Naive B cell (primary cell): ENCODE measurements at places on chromosomes 7 and 10.

- DNase-seq, result no peak
Measured at GRCh38 chr7:130957137-130957513, 223.1 kb upstream of the KLF14 start.

DNA sequence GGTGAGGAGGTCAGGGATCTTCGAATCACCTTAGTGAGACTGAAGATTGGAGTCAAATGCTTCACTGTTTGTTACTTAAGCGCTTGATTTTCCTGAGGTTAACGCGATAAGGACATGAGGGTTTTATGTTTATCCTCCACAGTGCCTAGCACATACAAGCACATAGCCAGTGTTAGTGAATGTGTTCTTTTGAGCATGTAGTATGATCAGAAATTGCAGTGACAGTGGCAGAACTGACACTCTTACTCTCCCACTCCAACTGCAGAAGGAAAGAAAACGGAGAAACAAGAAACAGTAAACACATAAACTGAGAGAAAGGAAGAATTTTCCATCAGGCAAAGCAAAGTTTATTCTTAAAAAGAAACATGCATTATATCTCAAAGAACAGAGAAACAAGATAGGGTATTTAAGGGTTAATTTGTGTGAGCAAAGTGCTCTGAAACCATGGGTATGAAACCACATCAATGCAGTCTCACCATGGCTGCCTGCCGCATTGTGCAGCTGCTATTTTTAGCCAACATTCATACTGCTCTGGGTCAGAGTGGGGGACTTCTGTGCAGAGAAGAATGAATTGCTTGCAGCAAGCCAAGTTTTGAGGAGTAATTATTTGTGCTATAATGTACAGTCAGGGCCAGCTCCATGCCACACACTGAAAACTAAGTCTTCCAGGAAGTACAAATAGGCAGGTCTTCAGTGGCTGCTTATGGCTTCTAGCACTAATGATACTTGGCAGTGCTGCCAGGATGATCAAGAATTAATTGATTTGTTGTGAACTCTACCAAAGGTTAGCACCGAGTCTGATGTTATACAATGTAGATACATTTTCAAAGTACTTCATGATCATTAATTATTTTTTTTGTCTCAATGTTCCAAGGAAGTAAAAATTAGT, 152.0 kb downstream of the MACC1 start:
- no peak for DNase-seq

DNA sequence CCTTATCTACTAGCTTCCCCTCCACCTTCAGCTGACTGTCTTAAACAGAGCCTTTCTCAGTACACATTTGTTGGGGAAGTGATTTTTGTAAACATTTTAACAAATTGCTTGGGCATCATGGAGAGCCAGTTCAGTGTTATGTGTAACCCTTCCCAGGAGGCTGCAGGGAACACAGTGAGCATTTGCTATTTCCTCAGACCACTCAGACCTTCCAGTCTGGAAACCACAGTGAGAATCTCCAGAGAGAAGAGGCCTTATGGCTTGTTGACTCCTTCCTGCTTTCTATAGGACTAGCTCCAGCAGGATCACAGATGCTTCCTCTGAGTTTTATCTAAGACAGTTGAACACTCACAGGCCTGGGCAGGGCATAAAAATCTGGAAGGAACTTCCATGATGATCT, 409.8 kb upstream of the NPVF start:
- no peak for DNase-seq

GRCh38 chr10:121694966-121695643, 96.9 kb upstream of the FGFR2 start:
- no peak for DNase-seq

DNA sequence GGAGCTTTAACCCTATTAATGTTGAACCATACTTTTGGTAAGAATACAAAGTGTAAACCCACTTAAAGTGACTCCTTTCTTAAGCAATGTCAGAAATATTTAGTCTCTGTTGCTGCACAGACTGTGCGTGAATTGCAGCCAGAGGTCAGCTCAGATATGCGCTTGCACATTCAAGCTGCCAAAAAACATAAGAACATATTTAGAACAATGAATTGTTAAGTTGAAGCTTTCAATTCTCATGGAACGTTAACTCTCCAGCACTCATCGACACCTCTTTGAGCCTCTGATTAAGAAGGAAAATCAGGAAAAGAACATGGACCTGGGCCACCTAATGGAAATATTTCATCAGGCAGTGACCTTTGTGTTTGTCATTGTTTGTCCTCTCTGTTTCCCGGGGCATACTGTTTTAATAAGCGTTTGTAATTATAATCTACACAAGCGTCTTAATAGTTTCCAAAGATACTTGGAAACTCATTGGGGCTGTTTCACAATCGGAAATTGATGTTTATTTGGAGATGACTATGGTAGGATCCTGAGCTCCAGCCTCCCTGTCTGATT, 193.0 kb upstream of the CELF2 start:
- no peak for DNase-seq

- DNase-seq, result no peak
Measured at GRCh38 chr7:151506901-151507382, 12.8 kb downstream of the RHEB start.

DNA sequence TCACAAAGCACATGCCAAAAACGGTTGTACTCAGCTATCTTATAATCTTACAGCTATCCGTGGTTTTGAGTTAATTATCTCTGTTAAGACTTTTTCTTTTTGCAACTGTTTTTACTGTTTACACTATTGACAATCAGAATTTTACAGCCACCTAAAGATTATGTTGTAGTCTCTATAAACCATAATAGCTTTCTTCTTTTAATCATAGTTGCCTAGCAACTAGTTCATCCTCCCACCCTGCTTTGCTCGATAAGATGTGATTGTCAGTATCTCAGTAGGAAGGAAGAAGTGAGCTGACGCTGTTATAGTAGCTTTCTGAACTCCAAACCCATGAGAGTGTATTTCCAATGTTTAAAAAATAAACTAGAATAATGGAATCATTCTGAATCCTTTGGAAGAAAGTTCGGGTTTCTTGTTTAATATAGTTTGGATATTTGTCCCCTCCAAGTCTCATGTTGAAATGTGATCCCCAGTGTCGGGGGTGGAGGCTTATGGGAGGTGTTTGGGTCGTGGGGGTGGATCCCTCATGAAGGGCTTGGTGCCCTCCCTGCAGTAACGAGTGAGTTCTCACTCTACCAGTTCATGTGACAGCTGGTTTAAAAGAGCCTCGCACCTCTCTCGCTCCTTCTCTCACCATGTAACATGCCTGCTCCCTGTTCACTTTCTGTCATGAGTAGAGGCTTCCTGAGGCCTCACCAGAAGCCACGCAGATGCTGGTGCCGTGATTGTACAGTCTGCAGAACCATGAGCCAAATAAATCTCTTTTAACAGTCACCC, 68.1 kb downstream of the SVOPL start:
- DNase-seq, result no peak

DNA sequence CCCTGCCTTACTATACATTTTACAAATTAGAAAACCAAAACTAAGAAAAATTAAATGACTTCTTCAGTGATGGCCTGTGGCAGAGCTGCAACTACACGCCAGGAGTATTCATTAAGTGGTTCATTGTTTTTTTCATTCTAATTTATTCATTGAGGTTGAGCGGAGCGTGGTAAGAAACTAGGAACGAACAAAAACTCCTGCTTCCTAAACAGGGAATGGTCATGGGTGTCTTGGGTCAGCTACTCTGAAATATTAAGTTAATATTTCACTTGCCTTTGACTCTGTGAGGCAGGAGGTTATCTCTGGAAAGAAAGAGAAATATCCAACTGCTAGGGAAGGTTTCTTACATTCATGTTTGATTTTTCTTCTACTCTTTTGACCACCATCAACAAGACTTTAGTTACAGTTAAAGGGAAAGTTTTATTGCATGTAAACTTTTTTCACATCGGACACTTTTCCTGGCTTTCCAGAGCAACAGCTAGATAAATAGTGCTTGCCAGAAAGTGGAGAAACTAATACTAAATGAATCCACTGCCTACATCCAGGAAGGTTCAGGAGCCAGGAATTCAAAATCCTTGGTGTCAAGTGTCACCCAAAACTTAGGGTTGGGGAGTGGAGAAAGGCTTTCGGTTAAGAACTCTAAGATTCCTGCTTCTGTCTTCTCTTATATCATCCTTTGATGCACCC, 896 bp upstream of the GNG11 start:
- DNase-seq, result no peak

DNA sequence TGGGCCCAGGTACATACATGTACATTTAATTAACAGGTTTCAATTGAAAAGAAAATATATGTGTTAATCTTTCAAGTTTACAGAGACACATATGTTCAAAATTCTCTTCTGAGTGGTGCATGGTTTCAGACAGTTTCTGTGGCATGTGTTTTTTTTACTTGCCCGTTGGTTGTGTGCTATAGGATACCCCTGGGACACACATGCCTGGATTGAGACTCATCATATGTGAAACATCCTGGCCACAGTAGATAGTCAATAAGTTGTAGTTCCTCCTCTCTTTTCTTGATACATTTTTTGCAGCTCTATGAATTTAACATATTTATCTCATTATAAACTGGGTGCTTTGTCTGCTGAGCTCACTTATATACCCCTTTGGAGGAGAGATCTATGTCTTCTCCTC, 207.8 kb upstream of the CTBP2 start:
- no peak for DNase-seq

DNA sequence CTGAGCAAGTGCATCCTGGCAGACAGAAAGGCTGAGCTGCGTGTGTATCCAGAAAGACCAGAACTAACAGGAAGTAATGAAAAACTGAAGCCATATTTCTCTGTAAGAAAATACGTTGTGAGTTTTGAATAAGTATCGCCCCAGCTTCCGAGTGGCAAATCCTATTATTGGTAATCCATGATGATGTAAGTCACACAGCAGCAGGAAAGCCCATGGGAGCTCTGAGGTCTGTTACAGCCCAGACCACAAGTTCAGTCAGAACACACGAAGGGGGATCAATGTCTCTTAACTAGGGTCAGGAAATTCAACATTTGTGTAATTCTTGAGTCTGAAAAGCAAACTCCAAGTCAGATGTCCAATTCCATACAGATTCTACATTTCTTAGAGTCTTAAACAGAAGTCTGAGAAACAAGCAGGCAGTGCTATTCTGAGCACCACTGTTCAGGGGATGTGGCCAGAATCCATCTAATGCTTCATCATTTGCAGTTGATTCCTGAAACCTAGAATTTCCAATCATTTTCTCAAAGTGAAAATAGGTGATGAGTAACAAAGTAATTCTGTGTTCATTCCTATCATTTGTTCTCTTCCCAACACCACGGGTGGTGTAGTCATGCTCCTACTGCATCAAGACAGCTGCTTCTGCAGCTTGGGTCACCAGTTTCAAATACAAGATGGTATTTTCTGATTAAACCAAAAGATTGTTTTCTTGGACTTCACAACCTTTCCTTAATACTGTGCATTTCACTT, at the start of gene LRIT2:
Gene LRIT2, minus strand, starts transcription at position 118 of the 747 bp plus-strand sequence. Its CDS starts 24 bp downstream, at position 94.
- DNase-seq, result no peak

DNA sequence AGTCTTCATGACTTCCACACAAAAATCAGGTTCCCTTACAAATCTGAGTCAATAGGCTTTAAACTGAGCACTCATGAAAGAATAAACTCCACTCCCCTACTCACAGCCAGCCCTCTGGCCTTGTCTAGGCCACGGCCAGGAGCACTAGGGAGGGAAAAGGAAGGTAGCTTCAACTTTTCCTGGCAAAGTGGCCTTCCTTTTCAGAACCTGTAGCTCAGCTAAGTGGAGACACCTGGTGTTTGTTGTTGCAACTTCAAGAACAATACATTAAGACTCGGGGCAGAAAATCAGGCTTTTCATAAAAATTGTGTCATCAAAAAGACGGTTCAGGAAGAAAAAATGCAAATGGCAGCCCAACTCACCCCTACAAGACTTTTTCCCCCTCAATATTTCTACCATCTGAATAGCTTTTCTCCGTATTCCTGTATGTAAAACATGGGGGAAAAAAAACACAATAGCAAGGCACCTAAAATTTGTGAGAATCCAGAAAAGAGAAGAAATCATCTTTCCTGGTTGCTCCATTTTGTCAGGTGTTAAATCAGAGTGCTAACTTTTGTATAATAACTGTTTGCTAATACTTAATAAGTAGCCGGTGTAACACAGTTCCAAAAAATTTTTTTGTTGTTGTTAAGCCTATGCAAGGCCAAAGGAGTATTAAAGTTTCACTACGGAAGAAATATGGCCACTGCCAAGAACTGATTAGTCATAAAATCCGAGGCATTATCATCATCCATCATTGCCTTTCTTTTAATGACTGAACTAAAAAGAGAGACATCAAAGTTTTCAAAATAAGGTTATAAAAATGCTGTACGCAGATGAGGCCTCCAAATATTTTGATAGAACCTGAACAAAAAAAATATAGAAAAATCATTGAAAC, 66.2 kb upstream of the ARID5B start:
- no peak for DNase-seq

DNA sequence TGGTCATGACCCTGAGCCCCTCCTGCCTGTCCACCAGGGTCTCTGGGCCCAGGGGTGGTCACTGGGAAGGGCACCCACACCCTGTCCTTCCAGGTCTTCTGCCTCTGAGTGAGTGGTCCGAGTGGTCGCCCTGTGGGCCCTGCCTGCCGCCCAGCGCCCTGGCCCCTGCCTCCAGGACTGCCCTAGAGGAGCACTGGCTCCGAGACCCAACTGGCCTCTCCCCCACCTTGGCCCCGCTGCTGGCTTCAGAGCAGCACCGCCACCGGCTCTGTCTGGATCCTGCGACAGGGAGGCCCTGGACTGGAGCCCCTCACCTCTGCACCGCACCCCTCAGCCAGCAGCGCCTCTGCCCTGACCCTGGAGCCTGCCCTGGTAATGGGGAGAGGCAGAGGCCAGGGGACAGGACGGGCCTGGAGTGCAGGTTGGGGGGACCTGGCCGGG, 13.9 kb upstream of the ZNF862 start:
- no peak for DNase-seq

- no peak for DNase-seq
Measured at GRCh38 chr7:11415101-11415500, 416.9 kb downstream of the THSD7A start.

DNA sequence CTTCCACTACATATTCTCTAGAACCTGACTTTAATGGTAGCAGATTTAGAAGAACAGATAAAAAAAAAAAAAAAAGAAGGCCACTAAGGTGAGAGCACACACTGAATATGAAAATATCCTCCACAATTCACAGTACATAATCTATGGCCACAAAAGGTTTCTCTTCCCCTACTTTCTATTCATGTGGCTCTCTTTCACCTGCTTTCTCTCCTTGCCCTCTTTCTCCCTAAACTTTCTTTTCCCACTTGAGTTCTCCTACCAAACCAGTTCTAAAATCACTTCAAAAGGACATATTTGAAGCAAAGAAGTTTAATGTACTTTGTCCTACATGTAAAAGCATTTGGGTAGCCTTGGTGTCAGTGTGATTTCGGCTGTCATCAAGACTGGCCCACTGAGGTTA, 18.5 kb upstream of the DLX6 start:
- DNase-seq, result no peak

GRCh38 chr7:50865450-50865849, 82.8 kb upstream of the GRB10 start:
- no peak for DNase-seq

- DNase-seq, result no peak
Measured at GRCh38 chr7:67655168-67655567, 658.5 kb downstream of the TYW1 start.
